ENCODE measurements at places on chromosomes 1 and 21. TPM values are rescaled to one million over a fixed set of nuclear protein-coding genes. Genes with fewer than 3 reads are reported as not detected.

- no peaks in the 10 kb centered on the region for H3K27me3 ChIP-seq
- H3K36me3 ChIP-seq = no peaks in the 10 kb centered on the region
- no peak overlapping the region for H3K27ac ChIP-seq
- H3K4me3 ChIP-seq = no peak overlapping the region
- no peak for DNase-seq
Observed at GRCh38 chr1:10958614-10959013, 53.8 kb upstream of the TARDBP start.

DNA sequence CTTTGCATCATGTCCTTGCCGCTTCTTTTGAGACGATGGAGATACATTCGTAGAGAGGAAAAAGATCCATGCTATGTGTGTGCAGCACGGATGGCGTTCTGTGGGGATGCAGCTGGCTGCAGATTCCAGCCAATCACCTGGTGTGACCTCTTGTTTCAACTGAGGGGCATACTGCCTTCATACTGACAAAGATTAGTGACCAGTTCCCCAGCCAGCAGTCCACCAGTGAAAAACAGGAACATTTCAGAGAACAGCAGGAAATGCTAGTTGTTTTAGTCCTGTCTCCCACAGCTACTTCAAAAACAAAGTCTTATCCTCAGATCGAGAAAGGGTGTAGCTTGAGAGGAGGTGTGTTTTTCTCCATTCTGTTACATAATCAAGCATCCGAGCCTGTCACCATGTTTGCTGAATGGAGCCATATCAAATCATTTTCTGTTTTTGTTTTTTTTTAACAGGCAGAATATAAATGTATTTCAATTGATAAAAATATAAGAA lies 255.7 kb upstream of the FMN2 start:
- no peak overlapping the region for H3K4me3 ChIP-seq
- H3K4me1 ChIP-seq = no peaks in the 10 kb centered on the region
- H3K27me3 ChIP-seq = no peaks in the 10 kb centered on the region

RNU1-2 gene
- total RNA-seq = under 0.01 TPM

DNA sequence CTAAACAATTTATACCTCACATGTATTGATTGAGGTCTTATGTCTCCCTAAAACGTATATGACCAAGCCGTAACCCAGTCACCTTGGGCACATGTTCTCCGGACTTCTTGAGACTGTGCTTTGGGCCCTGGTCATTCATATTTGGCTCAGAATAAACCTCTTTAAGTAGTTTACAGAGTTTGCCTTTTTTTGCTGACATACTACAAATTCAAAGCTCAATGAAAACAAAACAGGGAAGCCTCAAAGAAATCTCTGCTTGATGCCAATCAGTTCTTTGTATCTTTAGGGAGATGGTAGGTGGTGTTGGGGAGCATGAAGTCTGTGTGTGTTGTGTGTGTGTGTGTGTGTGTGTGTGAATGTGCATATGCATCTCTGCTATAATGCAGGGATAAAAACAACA lies 247.0 kb downstream of the KCNJ6 start:
- no peak overlapping the region for H3K4me3 ChIP-seq
- DNase-seq = no peak
- no peaks in the 10 kb centered on the region for H3K4me1 ChIP-seq

All from sigmoid colon (tissue), 7 donors.